NCI-H2081 treated with DMSO at 0.1 percent for 48 hours (cell line): ENCODE measurements at places on chromosomes 16 and 17.

DNA sequence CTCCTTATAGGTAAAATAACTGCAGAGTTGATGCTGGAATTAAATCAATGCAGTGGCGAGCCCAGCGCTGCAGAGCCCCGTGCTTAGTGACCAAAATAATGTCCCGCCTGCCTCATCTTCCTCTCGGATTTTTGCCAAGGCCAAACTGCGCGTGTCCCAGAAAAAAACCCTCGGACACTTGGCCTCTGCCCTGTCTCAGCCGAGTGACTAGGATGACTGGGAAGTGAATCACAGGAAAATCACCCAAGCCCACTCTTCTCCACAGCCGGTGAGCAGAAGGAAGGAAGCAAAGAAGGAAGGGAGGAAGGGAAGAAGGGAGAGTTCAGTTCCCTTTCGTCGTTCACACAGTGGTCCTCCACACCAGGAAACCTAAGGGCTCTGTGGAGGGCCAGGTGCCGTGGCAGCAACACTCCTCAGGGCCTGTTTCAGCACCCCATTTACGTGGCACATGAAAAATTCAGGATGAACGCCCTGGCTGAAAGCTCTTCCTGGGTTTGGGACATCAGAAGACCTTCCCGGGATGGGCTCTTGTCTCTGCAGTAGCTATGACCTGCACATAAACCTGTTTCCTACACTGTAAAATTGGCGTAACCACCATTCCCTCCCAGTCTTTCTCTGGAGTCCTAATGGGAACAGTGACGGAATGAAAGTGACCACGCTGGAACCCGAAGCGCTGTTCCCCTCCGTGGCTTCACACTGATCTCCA lies 25.4 kb upstream of the HOXB13 start:
- DNase-seq: no peak

DNA sequence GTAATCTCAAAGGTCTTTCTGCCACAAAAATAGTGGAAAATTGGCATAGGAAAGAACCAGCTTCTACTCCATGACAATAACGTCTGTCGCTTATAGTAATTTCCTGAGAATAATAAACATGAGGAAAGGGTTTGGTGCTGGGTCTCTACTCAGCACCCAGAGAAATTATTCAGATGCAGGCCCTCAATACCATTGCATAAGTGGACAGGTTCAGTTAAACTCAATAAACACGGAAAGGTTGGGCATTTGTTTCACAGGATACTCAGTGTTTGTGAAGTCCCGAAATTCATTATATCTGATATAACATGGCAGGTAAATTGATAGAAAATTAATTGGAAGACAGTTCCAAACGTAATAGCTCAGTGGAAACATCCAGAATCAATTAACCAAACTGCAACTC lies 254.0 kb downstream of the CNTNAP4 start:
- no peak for DNase-seq

GRCh38 chr16:81437865-81438264 lies 6.7 kb upstream of the CMIP start:
- no peak for DNase-seq

GRCh38 chr16:23847948-23848347 lies 12.2 kb downstream of the PRKCB start:
- DNase-seq: no peak

- DNase-seq: no peak
Measured at GRCh38 chr17:70295731-70296130, 126.4 kb downstream of the KCNJ2 start.

DNA sequence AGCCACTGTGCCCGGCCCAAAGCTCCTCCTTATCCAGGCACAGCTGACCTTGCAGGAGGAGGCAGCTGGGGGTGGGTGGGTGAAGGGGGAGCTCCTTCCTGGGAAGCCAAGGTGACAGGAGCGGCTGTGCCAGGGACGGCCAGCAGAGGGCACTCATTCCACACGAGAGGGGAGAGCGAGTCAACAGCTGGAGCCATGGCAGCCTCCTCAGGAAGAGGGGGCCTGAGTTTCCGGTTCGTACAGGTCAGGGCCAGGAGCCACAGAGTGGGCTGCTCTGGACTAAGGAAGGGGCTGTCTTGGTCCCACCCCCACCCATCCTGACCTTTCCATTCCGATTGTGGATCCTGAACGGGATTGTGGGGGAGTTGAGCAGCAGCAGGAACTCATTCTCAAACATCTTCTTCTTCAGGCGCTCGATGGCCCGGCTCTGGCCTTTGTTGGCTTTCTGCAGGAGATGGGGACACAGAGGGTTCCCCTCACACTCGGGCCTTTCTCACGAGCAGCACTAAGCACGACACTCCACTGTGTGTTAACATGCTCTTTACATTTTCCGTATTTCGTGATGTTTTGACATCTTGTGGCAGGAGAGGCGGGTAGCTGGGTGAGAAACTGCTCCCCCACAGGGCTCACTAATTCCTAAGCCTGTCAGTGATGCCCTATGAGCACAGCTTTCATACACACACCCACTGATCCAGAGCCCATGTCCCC lies 61.6 kb downstream of the TIMM22 start:
- no peak for DNase-seq

DNA sequence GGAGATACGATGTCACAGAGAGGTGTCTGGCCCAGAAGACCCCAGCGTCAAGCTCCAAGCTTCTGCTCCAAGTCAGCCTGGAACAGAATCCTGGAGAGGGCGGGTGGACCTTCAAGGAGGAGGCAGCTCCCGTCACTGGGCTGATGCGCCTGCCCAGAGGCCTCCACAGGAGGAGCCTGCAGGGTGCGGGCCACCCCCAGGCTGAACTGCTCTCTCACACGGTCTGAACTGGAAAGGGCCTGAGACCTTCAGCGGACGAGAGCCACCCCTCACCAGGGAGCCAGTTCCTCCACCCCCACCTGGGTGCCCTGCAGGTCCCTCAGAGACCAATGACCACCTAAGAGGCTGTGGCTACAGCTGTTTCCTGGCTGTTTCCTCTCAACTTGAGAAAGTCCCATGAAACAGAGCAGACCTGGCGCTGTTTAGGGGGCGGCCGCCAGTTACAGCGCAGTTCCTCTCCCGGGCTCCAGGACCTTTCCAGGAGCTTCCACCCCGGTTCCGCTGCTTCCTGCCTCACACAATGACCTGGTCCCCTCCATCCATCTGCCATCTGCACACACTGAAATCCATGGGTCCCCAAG lies 36.0 kb upstream of the KLHDC4 start:
- no peak for DNase-seq

- no peak for DNase-seq
Measured at GRCh38 chr16:49849037-49849753, 6.7 kb downstream of the ZNF423 start.

- DNase-seq: no peak
Measured at GRCh38 chr16:78098087-78098486, 1.4 kb upstream of the WWOX start.

- DNase-seq: no peak
Measured at GRCh38 chr17:43809121-43809520, 23.8 kb downstream of the MPP3 start.

DNA sequence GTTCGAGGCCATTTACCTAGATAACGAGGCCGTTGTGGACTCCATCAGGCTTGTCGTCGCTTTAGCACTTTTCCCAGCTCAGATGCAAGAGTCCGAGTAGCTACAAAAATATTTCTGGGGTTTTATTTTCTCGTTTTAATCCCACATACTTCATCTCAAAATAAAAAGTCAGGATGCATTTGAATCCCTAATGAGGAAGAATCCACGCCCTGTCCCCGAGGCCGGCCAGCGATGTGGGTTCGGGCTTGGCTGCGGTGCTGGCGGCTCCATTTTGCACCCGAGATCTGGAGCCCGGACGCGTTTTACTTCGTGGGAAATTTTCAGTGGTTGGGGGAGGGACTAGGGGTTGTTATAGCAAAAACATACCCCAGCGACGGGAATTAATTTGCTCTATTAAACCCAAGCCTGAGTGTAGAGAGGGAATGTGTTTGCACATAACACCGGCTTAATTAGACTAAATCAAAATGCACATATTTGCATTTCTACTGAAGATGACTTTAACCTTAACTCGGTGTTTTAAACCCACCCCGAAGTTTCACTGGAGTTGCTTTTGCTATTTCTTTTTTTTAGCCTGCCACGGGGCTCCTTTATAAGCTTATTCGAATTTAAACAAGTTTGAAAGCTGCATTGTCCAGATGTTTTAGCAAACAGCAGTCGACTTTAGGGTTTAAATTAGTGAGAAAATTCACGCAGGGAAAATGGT lies 4.8 kb downstream of the IRX5 start:
- no peak for DNase-seq

- no peak for DNase-seq
Measured at GRCh38 chr16:78155791-78156345, 56.4 kb downstream of the WWOX start.

GRCh38 chr17:44898768-44899073 lies 524 bp downstream of the EFTUD2 start:
- no peak for DNase-seq

DNA sequence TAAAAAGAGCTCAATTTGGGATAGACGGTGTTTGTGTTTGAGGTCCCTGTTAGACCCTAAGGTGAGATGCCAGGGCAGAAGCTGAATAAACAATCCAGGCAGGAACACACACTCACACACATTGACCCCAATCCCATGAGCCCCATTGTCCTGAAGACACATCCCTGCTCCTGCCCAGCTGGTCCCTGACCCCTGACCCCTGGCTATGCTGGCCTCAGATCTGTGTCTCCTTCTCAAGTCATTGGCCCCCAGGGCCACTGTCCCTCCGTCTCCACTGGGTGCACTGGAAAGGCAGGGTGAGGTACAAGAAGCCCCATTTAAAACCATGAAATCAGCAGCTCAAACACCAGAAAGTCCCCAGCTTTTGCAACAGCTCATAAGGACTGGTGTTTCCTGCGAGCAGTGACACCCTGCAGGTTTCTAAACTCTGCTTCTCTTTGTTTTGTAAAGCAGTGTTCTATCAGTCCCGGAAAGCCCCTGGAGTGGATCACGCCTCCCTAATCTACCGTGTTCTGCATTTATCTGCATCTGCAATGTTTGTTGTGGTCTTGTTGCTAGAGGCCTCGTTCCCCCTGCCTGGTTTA lies 18.0 kb upstream of the ASGR2 start:
- DNase-seq: no peak

DNA sequence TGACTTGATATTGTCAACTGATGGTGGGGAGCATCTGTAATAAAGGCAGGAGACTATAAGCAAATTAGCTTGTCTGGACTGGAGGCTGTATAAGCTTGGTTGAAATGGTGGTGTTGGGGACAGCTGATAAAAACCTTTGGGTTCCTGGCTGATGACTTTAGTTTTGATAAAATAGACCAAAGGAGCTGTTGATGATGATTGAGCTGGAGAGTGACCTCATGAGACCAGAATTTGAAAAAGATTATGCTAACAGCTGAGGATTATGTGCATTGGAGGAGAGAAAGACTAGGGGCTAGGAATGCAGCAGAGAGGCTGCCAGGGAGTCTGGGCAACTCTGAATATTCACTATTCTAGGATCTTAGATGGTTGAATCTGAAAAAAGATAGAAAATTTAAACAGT lies 8.7 kb upstream of the CDC27 start:
- no peak for DNase-seq

DNA sequence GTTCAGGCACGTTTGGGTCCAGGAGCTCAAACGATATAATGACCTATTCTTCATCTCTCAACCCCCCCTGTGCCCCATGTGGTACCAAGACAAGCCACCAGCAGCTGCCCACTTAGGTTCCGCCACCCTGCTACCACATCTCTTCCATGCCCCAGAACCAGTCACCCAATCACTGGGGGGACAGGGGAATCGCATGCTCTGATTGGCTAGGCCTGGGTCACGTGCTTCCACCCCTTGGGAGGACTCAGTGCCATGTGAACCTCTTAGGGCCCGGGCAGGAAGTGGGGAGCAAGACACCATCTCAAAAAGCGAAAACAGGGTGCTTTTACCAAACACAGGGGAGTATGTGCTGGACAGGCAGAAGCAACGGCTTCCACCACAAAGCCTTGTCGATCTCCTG lies 91.3 kb downstream of the KATNIP start:
- DNase-seq: no peak

GRCh38 chr16:4979736-4980660 lies 21.9 kb downstream of the SEC14L5 start:
- DNase-seq: no peak

- no peak for DNase-seq
Measured at GRCh38 chr17:79485419-79485985, 125.3 kb downstream of the RBFOX3 start.

GRCh38 chr16:54430491-54431030 lies 144.0 kb upstream of the IRX3 start:
- no peak for DNase-seq

DNA sequence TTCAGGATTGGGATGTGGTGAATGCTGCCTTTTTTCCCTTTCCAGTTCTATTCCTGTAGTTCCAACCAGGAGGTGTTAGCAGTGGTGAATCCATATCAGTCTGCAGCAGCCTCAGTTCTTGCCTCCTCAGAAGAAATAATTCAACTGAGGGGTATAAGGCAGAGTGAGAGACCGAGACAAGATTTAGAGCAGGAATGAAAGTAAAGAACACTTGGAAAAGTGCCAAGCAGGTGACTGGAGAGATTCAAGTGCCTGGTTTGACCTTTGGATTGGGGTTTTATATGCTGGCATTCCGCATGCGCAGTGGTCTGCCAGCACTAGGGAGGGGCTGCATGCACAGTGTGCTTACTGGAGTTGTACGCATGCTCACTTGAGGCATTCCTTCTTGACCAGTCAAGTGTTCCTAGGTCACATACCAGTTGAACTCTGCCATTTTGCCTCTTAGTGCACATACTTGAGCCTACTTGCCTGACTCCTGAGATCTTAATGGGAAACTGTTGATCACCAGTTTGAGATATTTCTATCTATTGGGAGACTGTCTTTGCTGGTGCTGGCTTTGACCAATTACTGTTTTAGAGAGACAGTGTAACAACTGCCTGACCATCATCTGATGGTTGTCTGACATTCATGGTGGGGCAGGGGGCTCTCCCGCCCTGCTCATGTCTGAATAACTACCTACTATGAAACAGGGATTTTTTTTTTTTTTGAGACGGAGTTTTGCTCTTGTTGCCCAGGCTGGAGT lies 680 bp upstream of the CCL15 start:
- no peak for DNase-seq

GRCh38 chr16:66728117-66728787 lies 23.2 kb downstream of the DYNC1LI2 start:
- peak; percentile 12 for DNase-seq

- no peak for DNase-seq
Measured at GRCh38 chr17:45640141-45640850, 143.8 kb upstream of the CRHR1 start.

GRCh38 chr17:61570118-61570517 lies 20.9 kb downstream of the NACA2 start:
- DNase-seq: no peak

DNA sequence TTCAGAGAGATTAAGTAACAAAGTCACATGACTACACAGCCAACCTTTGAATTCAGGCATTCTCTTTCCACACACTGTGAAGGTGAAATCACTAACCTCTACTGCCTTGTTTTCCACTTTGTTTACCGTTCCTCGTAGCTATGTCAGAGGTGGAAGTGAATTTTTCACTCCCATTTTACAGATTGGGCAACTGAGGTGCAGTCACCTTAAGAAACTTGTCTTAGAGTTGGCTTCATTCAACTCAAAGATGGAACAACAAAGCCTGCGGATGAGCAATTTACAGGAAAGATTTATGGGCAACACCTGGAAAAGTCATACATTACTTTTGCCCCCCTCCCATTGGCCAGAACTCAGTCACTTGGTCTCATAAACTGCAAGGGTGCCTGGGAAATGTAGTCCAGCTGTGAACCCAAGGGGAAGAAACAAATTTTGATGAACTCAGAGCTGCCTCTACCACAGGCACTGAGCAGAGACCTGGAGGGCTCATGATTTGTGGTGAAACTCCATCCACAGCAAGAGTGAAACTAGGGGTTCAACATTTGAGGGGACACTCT lies 784.6 kb upstream of the EEF2KMT start:
- no peak for DNase-seq

- no peak for DNase-seq
Measured at GRCh38 chr16:53768167-53768566, 64.2 kb downstream of the FTO start.

GRCh38 chr16:55469821-55470532 lies 9.0 kb upstream of the MMP2 start:
- DNase-seq: no peak
